ENCODE measurements at places on chromosomes 3 and 15.

DNA sequence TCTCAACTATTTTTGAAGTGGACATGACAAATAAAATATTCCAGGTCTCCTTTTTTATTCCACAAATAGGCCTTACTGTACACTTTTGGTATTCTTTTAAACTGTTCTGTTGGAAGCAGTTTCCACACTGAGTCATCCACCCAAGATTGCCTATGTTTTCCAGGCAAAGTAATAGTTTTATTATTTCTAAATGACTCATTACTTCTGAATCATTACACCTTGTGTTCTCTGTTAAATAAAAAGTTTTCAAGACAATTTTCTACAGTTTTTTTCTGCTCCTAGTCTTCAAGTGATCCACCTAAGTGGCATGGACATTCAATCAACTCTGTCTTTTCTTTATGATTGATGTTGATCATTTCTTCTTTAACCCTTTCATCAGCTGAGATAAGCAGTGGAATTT is 26.5 kb downstream of the PPP2R3A start:
- DNase-seq, result no peak

GRCh38 chr3:132283916-132284405 is 33.2 kb upstream of the ACP3 start:
- no peak for DNase-seq

GRCh38 chr3:23696842-23697241 is 108.9 kb upstream of the UBE2E1 start:
- DNase-seq, result no peak

- no peak for DNase-seq
Measured at GRCh38 chr3:170762064-170762463, 107.9 kb downstream of the RPL22L1 start.

GRCh38 chr3:112137781-112138180 is 4.7 kb upstream of the GCSAM start:
- DNase-seq, result no peak

GRCh38 chr15:52360229-52361203 is 64.9 kb upstream of the MYO5C start:
- DNase-seq, result no peak
